ENCODE measurements at places on chromosomes 5 and 9.

GRCh38 chr9:110546411-110546871 is 33.1 kb downstream of the SVEP1 start:
- no peak for DNase-seq

DNA sequence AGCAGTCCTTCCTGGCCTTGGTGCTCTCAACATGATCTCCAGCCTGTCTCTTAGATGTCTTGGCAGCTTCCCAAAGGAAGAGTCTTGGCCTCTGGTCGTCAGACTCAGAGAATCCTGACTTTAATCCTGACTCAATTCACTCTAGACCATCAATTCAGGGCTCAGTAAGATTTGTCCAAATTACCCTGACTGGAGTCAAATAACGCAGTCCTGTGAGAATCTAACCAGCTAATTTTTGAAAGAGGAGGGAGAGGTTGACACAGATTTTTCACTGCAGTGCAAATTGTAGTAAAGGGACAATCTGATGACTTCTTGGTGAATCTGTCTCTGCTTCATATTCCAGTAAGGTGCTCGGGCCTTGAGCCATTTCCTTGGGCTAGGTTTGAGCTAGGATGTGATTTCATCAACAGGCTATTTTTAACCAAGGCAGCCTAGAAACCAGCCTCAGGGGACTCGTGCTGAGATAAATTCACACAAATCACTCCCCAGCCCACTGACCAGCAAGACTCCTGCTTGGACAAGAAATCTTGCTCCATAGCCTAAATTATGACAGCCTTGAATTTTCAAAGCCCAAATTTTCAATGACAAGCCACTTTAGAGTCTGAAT is 257.4 kb downstream of the ENC1 start:
- no peak for DNase-seq

GRCh38 chr5:67748165-67748690 is 467.3 kb upstream of the PIK3R1 start:
- DNase-seq: no peak

DNA sequence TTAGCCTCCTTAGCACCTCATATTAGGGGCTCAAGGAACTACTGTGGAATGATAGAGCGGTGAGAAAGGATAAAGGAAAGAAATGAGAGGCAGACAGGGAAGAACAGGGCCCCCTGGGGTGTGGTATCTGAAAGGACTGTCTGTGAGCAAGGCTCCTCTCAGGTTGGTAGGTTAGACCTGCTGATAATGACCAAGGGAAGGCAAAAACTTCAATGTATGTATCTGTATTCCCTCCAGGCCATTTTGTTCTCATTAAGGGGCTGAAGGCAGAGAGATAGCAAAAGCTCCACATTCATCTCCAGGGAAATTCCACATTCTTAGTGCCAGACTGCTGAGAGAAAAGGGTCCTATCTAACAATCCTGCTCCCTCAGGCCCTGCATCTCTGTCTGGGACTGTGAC is 28.6 kb downstream of the TRIM32 start:
- DNase-seq: no peak

- no peak for DNase-seq
Measured at GRCh38 chr9:69044240-69045219, 9.0 kb downstream of the FXN start.

GRCh38 chr5:61790678-61791077 is 458.6 kb downstream of the ZSWIM6 start:
- DNase-seq: peak; percentile 29

DNA sequence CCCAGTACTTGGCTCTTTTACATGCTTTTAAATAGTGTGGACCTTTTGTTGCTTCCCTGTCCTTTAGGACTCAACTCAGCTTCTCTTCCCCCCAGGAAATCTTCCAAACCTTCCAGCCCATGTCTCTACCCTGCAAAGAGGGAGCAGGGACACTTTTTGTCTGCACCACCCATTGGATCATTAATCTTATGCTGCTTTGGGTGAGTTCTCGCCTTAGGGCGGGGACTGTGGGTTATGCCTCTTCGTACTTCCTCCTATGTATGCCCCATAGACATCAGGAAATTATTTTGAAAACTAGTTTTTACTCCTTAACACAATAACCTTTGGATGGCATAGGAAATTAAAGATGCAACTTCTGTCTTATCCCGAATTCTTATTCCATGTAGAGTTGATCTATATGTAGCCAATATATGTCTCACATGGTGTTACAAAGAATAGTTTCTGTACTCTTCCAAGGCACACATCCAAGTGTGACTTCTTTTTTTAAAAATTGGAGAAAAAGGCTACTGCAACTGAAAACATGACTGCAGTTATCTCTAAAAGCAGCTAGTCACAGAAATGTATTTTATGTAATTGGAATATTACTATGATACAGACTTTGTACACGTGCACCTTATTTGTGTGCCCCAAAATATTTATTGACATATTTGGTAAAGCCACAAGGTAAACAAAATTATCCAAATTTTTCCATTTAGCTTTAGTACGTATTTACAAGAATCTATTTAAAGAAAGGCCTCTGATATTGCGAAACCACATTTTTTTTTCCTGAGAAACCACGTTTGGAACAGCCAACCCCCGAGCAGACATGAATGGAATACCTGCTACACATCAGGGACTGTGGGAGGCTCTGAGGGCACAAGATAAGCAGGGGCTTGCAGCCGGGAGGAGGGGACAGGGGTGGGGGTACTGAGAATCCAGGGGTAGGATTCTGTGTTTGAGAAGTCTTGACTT is 133.6 kb downstream of the WDR41 start:
- DNase-seq: no peak

DNA sequence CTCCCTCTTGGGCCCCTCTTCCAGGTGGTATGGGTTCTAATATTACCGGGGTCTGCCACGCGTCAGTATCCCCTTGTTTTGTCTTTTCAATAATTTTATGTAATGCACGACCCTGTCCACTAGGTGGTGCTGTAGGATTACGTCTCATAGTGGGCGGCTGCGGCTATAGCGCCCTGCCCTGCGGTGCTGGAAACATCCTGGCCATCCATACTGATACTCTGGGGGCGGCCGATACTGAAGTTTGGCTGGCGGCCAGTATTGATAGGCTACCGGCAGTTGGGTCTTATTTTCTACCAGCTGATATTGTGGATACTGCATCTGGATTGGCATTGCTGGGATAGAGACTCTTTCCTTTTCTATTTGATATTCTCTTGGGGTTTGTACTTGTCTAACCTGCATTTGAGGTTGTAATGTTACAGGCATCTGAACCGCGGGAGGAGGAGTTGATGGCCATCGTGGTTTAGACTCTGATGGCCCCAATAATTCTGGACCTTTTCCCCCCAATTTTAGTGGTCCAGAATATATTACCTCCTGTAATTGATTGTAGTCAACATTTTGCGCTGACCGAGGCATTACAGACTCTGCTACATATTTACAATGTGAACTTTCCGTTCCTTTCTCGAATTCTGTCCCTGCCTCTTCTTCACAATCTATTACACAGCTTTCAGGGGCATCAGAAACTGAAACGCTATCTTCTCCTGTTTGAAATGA is 3.3 kb upstream of the TMEM141 start:
- DNase-seq: peak; percentile 79

GRCh38 chr9:73042155-73042554 is 89.3 kb upstream of the ALDH1A1 start:
- no peak for DNase-seq

Data from HuH-7.5 (cell line).